ENCODE measurements at places on chromosomes 1 and 21. TPM values are rescaled to one million over a fixed set of nuclear protein-coding genes. Genes with fewer than 3 reads are reported as not detected.

DNA sequence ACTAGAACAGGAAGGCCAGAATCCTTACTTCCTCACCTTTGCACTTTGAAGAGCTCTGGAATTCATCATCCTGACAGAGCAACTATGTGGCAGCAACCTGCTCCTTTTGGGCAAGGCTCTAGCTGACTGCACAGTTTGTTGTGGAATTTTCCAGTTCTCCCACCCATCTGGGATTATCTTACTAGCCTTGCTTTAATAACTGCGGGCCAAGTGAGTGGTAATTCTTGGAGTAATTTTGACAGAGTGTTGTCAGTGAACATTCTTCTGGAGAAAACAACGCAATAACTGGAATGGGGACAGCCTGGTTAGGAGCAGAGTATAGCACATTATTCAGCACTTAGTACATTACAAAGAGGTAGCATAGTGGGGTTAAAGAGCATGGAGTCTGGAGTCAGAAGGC is 75.3 kb downstream of the NTMT2 start:
- DNase-seq, result no peak

Gene LCE2B
- total RNA-seq, result not detected

Gene CCDC185
- total RNA-seq, result not detected

DNA sequence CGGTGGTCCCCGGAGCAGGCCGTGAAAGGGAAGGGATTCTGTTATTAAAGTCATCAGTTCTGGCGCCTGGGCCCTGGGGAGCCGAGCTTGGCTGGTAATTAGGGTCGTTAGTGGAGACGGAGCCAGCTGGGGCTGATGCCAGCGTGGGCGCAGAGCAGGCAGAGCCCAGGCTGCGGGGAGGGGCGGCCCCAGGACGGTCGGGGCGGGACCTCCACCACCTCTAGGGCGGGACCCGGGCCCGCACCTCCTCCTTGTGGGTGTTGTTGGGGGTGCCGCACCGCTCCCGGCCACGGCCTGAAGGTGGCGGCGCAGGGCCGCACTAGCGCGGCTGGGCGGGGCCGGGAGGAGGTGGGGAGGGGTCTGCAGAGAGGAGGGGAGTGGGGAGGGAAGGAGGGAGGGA is 470.6 kb downstream of the PTPRU start:
- DNase-seq, result no peak

DNA sequence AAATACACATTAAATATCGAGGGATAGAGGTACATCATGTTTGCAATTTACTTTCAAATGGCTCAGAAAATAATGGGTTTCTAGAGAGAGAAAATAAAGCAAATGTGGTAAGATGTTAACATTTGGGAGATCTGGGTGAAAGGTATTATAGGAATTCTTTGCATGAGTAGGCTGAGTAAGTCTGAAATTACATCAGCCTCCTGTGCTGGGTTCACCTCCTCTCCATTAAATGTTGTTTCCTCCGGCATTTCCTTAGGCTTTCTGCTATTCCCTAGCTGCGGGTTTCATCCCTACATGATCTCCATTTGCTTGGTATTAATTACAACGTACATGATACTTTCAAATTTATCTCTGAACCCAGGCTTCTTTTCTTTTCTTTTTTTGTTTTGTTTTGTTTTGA is 31.6 kb downstream of the ZMYND12 start:
- DNase-seq, result no peak

Data from dermis microvascular lymphatic vessel endothelial cell (primary cell).